ENCODE measurements at places on chromosomes 5 and 9.

GRCh38 chr9:69283003-69283402 is 42.0 kb upstream of the ENTREP1 start:
- no peak for DNase-seq

DNA sequence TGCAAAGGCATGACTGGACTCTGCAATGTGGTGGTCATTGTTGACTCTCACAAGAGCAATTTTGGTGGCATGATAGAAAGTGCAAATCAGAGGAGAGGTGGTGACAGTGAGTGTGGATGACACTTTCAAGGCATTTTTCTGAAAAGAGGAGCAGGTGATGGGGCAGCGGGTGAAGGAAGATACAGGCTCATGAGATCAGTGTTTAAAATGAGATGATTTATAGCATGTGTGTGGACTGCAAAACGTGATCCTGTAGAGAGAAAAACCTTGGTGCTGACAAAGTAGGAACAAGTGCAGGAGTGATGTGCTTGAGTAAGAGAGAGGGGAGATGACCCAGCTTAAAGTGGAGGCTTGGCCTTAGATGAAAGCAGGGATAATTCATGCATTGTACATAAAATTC is 171.2 kb upstream of the PPP2R2B start:
- DNase-seq = no peak

- DNase-seq = no peak
Observed at GRCh38 chr9:109945573-109945972, 165.6 kb downstream of the PALM2AKAP2 start.

DNA sequence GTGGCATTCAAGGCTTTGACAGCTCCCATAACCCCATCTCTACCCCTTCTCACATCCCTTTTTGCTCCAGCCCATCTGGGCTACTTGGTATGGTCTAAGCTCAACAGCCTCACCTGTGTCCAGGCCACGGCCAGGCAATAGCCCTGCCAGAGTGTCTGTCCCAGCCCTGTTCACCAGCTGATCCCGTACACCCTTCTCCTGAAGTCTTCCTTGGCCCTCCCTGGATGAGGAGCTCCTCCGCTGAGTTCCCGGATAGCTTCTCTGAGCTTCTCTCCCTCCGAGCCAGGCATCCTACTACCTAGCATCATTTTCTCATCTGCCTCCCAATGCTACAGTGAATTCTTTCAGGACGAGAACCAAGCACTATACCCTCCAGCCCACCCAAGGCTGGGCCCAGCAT is 208.2 kb downstream of the DAB2IP start:
- no peak for DNase-seq

DNA sequence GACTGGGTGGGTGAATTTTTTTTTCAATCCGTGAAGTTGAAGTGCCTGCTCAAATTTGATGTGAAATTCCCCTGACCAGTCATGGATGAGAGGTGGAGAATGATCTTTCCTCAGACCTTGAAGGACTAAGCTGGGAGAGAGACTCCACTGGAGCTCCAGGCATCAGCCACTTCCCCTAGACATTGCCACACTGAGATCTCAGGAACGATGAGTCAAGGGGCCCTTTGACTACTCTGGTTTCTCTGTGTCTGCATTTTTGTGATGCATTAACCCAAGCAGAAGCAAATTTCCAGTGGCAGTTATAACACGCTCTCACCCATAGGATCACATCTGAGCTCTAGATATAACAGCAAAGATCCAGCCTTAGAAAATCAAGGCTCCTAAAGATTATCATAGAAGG is 171.2 kb upstream of the KIF2A start:
- no peak for DNase-seq

Measured in AG09309 (cell line).